GM20000 (cell line): ENCODE measurements at places on chromosomes 4 and X.

- DNase-seq = no peak
Observed at GRCh38 chrX:72351606-72352334, 46.1 kb upstream of the CITED1 start.

GRCh38 chr4:12724510-12724909 is 759.6 kb downstream of the RAB28 start:
- no peak for DNase-seq

DNA sequence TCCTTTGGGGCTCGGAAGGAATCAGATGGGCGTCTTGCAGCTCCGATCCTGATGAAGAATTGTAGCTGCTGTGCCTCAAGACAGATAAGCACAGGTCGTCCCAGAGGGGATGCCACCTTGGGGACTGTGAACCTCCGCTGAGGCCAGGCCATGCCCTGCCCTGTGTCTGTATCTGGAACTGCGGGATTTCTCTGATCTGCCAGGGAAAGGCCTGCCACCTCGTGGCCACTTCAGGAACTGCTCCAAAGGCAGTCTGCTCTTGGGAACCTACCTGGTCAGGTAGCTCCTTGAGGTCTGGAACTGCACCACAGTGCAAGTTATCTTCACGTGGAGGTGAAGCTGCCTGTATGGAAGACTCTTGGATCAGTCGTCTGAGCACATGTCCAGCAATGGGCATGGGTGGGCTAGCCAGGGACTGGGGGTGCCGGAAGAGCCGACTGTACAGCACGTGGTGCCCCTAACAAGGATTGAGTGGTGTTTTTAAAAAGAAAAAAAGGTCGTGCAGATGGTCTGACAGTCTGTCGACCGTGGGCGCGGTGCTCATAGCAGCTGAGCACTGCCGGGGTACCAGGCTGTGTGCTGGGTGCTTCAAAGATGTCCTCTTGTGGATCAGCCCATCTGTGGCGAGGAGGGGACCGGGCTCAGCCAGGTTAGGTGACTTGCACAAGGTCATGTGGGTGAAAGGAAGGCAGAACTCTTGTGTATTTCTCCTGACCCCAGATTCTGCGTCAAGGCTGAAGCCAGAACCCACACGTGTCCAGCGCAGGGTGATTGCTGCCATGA is 3.1 kb upstream of the GRPEL1 start:
- DNase-seq = peak; percentile 87

DNA sequence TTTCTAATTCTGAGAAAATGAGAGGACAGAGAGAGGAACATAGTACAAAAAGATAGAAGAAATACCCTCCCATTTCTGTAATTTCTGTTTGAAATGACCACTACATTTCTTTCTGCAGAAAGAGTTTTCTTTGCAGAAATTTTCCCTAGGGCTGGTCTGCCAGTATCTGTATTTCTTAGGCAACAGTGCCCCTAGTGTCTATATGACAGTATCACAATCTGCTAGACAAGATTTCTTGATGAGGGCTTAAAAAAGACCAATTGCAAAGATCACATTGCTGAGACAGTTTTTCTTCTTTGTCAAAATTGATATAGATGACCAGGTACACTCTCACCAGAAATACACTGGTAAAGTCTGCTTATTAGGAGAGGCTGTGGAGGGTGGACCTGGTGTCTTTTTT is 81.0 kb upstream of the ZDHHC15 start:
- peak; percentile 13 for DNase-seq

DNA sequence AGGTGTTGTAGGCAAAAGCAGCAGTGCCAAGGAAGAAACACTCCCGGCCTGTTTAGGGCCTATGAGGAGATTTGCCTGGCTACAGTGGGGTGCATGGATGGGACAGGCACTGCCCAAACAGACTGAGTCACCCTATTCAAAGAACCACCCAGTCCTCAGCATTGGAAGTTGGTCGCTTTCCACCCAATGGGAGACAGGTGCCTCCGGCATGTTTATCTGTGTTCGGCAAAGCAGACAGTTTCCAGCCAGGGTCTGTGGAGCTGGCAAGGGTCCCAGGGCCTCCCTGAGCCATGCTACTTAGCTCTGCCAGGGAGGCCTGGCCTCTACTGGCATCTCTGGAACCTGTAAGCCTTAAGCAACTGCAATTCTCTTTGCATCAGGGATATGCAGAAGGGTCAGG is 165.1 kb upstream of the ATP6AP2 start:
- DNase-seq = no peak

DNA sequence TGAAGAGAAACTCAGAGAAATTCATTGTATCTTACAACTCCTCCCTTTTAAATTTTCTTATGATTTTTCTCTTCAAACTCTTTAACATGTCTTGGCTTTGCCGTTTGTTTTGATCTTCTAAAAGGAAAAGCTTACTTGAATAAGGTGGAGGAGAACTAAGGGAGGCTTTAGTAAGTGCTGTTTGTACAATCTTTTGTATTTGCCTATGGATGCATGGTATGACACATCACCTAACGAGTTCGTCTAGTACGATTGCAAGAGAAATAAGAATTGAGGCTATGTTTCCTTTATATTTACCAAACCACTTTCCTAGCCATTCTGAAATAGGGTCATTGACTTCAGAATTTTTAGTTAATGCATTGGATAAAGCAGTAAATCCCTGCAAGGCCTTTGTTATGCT is 8.4 kb upstream of the BST1 start:
- no peak for DNase-seq

- DNase-seq = no peak
Observed at GRCh38 chr4:184252136-184253071, 34.7 kb upstream of the ENPP6 start.

DNA sequence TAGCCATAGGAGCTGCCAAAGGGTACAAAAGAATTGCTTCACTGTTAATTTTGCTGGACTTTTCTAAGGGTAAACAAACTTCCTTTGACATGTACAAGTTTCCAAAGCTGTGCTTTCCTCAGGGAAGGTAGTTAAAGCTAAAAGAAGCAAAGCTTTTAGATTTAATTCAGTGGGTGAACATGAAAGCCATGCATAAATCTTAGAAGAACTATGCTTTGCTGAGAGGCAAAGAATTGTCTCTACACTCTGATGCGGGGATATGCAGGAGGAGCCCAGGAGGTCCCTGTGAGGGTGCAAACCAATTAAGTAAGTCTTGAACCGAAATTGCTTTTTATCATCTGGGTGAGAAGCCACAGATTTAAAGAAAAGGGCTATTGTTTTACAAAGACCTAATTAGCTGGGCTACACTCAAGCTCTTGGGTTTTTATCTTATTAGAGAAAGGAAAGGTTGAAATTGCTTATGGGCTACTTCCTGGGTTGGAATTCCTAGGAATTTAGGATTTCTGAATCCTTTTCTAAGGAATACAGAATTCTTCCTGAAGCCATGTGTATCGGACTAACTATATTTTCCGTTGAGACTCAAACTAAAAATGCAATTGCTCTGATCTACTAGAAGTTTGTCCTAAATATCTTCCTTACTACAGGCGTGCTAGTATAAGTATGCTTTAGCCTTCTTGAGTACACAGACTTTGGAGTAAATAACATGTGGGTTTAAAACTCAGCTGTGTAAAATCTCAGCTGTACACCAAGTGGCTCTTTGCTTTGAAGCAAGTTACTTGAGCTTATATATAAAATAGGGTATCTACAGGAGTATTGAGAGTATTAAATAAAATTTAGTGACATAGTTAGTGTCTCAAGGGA is 188.4 kb upstream of the ANK2 start:
- DNase-seq = no peak

DNA sequence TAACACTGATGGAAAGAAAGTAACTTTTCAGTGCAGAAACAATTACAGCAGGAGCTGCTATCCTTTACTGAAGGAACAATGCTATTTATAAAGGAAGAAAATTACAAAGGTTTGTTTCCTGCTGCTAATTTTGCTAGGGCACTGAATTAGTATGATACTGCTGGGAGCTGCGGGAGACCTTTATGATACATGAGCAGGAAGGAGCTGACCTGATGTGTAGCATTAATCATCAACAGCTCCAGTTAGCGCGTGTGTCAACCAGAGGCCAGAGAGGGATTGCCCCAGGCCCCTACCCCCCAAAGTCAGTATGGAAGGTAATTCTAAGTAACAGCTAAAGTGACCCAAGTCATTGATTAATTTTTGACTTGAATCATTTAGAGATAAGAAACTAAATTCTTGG is 728.9 kb downstream of the PCDH18 start:
- DNase-seq = no peak

DNA sequence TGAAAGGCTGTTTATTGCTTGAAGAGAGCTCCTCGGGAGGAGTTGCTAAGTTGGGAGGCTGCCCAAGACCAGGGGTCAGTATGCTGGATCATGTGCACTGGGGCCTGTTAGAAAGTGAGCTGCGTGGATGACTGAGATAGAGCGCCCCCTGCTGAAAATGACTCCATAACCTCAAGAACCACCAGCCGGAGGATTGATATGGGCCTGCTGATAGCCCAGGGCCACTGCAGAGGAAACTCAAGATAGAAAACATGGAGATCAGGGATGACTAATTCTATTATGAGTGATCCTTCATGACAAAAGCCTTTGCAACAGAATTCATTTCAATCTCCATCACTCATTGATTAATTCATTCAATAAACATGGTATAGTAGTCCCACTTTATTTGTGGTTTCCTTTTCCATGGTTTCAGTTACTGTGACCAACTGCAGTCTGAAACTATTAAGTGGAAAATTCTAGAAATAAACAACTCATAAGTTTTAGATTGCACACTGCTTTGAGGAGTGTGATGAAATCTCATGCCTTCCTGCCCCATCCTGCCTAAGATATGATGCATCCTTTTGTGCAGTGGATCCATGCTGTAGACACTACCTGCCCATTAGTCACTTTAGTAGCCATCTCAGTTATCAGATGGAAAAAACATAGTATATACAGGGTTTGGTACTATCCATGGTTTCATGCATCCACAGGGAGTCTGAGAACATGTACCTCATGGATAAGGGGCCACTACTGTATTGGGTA is 126.7 kb upstream of the MBNL3 start:
- DNase-seq = peak; percentile 19
